ENCODE measurements at places on chromosomes 3 and 15.

DNA sequence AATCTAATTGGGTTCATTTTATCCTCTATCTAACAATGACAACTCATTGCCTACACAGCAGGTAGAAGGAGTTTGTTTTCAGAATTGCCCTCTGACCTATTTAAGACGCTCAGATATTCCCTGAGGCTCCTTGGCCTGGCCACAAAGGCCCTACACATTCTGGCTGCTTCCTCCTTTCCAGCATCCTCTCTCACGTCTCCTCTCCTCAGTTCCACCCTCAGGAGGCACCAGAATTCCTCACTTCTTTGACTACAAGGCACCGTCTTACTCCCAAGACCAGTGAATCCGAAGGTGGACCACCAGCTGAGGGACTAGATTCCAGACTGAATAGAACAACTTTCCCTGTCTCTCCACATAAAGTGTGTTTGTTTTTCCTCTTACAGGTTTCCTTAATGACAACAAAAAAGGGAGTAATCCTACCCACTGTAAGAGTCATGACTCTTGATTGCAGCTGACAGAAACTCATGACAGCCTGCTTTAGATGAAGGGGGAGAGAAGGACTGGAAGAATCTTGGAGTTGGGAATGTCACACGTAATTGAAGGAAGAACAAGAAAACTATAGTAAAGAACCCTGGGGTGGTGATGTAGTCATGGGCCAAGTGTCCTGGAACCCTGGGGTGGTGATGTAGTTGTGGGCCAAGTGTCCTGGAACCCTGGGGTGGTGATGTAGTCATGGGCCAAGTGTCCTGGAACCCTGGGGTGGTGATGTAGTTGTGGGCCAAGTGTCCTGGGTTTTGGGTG lies 22.0 kb upstream of the MUC20 start:
- DNase-seq = no peak

- no peak for DNase-seq
Measured at GRCh38 chr3:53056442-53056841, 10.6 kb upstream of the SFMBT1 start.

- DNase-seq = no peak
Measured at GRCh38 chr3:96779810-96780209, 34.6 kb upstream of the EPHA6 start.

- no peak for DNase-seq
Measured at GRCh38 chr15:48996276-48996675, 32.6 kb upstream of the SHC4 start.

- DNase-seq = no peak
Measured at GRCh38 chr3:101195951-101196713, 124.2 kb downstream of the IMPG2 start.

DNA sequence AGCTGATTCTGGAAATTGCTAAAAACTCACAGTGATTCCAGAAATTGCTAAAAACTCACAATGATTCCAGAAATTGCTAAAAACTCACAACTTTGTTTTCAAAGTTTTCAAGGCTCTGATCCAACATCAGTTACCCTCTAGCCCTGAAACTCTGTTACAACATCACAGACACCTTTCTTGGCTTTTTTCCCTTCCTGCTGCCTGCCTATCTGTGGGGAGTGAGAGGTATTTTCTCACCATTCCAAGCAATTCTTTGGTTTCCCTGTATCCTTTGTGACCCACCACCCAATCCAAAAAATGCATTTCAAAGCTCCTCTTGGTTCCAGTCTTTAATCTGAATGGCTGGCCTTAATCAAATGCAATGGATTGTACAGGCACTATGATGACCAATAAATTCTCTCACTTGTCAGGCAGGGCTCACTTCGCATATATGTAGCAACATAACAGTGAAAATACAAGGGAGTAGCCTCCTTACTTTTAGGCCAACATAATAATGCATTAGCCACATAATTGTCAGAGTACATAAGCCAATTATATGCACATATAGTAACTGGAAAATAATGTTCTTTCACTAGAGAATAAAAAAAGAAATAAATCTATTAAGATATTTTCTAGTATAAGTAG lies 1139.0 kb downstream of the ROBO2 start:
- DNase-seq = no peak

Measured in stimulated activated CD4-positive, alpha-beta T cell treated with anti-CD3 and anti-CD28 coated beads, Interleukin-15, amount 100 ng/mL, for 48 hours (primary cell).